ENCODE measurements at places on chromosomes 2 and 18.

DNA sequence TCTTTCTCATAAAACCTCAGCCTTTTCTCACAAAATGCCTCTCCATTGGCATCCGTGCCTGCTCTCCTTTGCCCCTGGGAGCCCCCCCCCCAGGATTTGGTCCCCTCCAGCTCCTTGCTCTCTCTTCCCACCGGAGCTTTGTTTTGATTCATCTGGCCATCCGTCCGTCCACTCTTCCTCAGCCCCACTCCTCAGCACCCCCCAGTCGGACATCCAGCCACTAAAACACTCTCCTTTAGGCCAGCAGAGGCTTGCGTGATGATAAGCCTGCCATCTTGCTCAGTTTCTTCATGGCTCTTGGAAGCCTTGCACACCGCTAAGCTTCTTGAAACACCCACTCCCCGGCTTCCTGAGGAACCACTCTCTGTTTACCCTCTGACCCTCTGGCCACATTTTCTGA lies 31.5 kb upstream of the GNAL start:
- no peak for DNase-seq

GRCh38 chr2:186518291-186518690 lies 32.2 kb downstream of the ZC3H15 start:
- no peak for DNase-seq

- no peak for DNase-seq
Measured at GRCh38 chr2:199955007-199955338, 318 bp downstream of the TYW5 start.

DNA sequence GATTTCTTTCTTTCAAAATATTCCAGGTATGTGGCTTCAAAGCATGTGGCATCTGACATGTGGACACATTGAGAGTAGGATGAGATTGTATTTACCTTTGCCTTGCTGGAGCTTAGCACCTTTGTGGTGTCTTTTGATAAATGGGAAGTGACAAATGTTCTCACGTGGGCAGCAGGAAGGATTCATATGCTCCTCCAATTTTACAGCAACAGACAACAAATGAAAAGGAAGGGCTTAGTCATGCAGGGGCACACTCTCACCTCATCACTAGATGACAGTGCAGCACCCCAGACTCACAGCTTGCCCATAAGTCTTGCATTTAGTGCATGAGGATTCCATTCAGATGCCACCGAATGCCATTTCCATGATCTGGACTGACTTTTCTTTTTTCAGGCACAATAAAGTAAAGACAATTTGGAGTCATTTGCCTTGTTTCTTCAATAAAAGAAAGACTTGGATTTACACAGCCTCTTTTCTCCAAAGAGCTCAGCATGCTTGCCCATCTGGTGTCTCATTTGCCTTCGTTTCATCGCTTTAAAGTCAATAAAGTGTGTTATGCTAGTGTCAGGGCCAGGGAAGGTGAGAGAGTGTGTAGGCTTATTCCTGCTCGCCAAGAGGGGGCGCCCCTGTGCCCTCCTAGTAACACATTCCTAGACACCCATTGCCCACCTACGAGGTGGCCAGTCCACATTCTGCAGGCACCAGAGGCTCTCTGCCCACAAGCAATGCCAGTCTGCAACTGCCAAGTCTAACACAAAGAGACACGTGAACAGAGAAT lies 39.6 kb upstream of the DAPL1 start:
- no peak for DNase-seq

DNA sequence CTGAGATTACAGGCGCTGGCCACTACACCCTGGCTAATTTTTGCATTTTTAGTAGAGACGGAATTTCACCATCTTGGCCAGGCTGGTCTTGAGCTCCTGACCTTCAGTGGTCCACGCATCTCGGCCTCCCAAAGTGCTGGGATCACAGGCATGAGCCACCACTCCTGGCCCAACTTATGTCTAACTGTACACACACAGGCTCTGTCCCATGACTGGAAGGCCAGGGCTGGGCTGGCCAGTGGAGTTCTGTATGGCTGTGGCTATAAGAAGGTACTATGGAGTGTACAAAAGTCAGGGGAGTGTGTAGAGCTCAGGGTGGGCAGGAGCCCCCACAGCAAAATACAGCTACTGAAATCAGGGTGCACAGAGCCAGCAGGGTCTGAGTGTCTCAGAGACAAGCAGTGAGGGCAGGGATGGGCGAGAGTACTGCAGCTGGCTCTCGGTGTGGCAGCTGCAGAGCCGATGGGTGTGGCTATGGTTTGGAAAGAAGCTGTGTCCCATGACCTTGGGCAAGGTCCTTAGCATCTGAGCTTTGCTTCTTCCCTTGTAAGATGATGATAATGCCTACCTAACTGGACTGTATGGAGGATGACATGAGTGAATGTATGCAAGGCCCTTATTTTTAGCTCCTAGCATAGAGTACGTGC lies 10.4 kb upstream of the MSGN1 start:
- DNase-seq: no peak

DNA sequence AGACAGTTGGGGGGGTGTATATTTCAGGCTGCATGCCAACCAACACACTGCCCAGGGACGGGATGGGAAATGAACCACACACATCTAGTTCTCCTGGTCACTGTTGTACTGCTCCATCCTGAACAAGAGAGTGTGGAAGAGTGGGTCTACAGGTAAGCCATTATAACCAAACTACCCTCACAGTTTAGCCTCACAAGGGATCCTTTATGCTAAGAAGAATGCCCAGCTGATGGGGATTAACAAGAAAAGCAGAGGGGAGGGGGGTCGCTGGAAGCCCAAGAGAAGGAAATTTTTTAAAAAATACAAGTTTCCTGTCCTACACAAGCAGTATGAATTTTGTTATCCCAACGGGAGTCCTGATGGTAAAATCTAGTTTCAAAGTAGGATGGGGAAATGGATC lies 16.1 kb downstream of the SPRED2 start:
- DNase-seq: no peak
